T follicular helper cell (primary cell): ENCODE measurements at places on chromosomes 6 and 20.

GRCh38 chr20:39289316-39289715 is 327.2 kb downstream of the DHX35 start:
- DNase-seq, result no peak

DNA sequence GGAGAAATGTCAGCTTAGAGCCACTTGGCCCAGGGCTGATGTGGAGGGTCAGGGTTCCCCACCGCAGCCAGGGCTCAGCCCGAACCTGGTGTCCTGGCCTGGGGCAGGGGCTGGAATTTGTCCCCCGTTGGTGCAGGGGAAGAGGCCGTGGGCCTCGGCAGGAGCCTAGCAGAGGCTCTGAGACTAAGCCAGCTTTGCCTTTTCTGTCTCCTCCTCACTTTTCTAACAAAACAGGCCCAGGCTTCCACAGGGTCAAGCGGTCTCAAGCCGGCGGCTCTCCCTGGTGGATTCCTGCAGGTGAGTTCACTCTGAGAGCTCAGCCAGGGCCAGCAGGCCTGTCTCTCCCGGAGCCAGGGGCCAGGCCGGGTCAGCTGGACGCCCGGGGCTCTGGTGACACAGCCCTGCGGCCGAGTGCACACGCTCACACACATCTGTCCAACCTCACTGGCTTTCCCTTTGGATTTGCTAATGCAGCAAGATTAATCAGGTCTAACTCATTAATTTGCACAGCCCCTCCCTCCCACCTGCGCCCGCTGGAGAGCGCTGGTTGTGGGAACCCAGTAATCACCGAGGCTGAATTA is 2.9 kb upstream of the CHRNA4 start:
- DNase-seq, result no peak

DNA sequence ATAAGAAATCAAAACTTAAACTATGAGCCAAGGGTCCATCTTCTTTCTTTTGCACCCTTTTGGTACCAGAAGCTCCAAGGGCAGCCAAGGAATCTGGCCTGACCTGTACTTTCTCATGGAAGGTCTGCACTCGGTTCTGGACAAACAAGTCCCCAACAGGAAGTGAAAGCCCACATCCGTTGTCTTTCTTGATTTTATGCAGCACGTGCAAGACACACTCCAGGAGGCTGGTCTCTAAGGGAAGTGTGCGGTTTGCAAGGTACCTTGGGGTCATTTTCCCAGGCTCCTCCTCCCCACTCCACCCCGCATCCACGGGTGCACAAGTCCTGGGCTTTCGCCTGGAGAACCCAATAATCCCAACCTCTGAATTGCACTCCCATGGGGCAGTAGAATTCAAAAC is 101.9 kb downstream of the NFATC2 start:
- DNase-seq, result no peak

- DNase-seq, result no peak
Measured at GRCh38 chr6:53441761-53442160, 93.0 kb upstream of the ELOVL5 start.

DNA sequence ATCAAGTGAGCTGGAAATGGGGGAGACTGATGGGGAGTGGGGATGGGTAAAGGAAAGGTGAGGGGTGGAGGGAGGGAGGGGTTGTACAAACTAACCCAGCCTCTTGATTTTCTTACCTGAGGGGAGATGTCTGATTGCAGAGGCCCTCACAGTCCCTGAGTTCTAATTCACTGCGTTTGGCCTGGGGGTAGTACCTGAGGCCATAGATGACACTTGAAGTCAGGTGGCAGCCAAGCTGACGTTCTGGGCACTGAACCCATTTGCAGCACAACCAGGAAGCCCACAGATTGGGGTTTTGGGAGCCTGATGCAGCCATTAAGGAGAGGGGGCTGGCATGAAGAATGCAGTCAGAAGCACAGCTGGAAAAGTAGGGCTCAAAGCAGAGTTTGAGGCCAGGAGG is 153.8 kb upstream of the DTNBP1 start:
- DNase-seq, result no peak

DNA sequence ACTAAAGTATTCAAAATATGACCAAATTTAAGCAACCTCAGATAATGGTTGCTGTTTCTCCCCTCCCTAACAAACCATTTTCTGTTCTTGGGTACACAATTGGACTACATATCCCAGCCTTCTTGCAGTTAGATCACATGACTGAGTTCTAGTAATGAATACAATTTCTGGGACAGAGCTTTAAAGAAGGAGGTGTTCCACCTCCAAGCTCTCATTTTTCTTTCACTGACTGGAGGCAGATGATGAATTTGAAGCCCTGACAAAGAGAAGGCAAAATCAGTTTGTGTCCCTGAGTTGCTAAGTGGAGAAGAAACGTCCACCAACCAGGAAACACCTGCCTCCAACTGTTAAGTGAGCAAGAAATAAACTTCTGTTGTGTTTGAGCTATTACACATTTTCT is 117.2 kb downstream of the LCA5 start:
- DNase-seq, result no peak
